Spinal cord (tissue), 10 donors: ENCODE measurements at places on chromosomes 12 and 14. TPM values are rescaled to one million over a fixed set of nuclear protein-coding genes. Genes with fewer than 3 reads are reported as not detected.

The NGDN gene
- total RNA-seq = 51.8 TPM

The SYNDIG1L gene
- 8.7 TPM for total RNA-seq

The TAS2R42 gene
- total RNA-seq = not detected

The RAB21 gene
- total RNA-seq = 51.7 TPM

DNA sequence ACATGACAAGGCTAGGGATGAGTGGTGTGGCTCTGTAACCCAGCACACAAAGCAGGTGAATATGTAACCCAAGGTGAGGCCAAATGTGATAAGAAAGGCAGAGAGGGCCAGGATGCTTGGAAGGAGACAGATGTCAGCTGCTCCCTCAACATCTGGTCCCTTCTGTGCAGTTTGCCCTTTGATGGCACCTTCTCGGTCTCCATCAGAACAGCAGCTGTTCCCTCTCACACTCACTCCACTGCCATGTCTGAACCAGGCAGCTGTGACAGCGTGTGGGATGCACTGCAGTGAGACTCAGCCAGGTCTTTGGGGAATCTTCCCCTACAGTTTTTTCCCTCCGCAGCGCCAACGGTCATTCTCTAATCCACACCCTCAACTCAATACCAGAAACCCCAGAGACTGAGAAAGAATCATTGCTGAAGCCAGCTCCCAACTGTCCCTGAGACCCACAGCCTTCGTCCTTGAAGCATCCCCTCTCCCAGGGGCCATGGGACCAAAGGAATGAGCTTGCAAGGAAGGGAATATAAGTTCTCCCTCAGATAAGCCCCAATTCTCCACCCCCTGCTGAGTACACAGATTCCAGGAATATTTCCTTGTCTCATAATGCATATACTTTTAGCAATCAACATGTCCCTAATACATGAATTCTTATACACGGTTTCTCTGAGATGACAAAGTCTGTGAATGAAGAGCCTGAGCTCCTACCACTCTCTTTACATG is 230.0 kb downstream of the GLT1D1 start:
- no peaks in the 10 kb centered on the region for H3K36me3 ChIP-seq
- DNase-seq = peak; percentile 37
- no peak overlapping the region for H3K27ac ChIP-seq
- no peak overlapping the region for H3K4me3 ChIP-seq
- H3K27me3 ChIP-seq = no peaks in the 10 kb centered on the region
- H3K4me1 ChIP-seq = no peaks in the 10 kb centered on the region

DNA sequence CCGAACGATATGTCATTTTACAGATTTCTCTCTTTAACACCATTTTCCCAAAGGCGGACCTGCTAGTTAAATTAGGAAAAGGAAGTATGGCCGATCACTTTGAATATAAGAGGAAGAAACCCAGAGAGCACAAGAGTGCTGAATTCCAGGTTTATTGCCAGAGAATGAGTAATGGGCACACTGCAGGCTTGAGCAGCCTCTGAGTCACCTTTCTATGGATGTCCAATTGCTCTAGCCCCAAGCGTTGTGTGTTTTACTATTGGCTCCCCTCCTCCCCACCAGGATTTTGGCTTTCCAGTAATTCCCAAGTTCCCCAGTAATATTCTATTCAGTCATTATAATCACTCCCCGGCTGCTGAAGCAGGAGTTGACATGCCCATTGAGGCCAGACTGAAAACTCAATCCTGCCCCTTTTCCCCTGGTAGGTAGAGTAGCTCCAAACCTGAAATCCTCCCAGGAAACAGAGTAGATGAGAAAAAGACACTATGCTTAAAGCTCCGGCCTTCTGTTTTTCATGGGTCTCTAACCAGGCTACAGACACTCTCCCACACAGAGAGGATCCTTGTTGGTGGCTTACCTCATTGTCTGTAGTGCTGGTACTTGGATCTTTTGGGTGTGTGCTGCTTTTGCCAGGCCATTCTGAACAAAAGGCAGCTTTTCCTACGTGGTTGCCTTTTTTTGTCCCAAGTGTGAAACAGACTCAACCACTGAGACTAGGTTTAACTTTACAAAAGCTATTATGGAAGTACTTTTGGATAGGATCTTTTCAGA is 704.3 kb upstream of the FLRT2 start:
- no peak for DNase-seq
- no peaks in the 10 kb centered on the region for H3K4me1 ChIP-seq
- no peaks in the 10 kb centered on the region for H3K27me3 ChIP-seq
- no peaks in the 10 kb centered on the region for H3K36me3 ChIP-seq

GRCh38 chr14:25089496-25089895 is 39.5 kb upstream of the STXBP6 start:
- H3K4me3 ChIP-seq = no peak overlapping the region
- H3K4me1 ChIP-seq = no peaks in the 10 kb centered on the region
- no peak overlapping the region for H3K27ac ChIP-seq
- no peak for DNase-seq
- no peaks in the 10 kb centered on the region for H3K36me3 ChIP-seq
- no peaks in the 10 kb centered on the region for H3K27me3 ChIP-seq

GRCh38 chr14:22384167-22384549 is 204.9 kb downstream of the DAD1 start:
- DNase-seq = no peak
- H3K27ac ChIP-seq = no peak overlapping the region
- peaks cover 11% of the 10 kb centered on the region for H3K4me1 ChIP-seq
- no peaks in the 10 kb centered on the region for H3K27me3 ChIP-seq
- no peak overlapping the region for H3K4me3 ChIP-seq

GRCh38 chr14:68285421-68286179 is 466.0 kb downstream of the RAD51B start:
- no peak overlapping the region for H3K27ac ChIP-seq
- no peak overlapping the region for H3K4me3 ChIP-seq
- H3K4me1 ChIP-seq = peaks cover 4% of the 10 kb centered on the region
- DNase-seq = no peak
- no peaks in the 10 kb centered on the region for H3K27me3 ChIP-seq

- no peaks in the 10 kb centered on the region for H3K4me1 ChIP-seq
- H3K36me3 ChIP-seq = no peaks in the 10 kb centered on the region
- DNase-seq = no peak
- no peaks in the 10 kb centered on the region for H3K27me3 ChIP-seq
- no peak overlapping the region for H3K27ac ChIP-seq
- H3K4me3 ChIP-seq = no peak overlapping the region
Measured at GRCh38 chr12:19397534-19397933, 41.8 kb upstream of the AEBP2 start.

GRCh38 chr14:80771201-80771600 is 170.3 kb downstream of the CEP128 start:
- no peak overlapping the region for H3K27ac ChIP-seq
- no peak overlapping the region for H3K4me3 ChIP-seq
- H3K36me3 ChIP-seq = no peaks in the 10 kb centered on the region
- H3K4me1 ChIP-seq = no peaks in the 10 kb centered on the region

DNA sequence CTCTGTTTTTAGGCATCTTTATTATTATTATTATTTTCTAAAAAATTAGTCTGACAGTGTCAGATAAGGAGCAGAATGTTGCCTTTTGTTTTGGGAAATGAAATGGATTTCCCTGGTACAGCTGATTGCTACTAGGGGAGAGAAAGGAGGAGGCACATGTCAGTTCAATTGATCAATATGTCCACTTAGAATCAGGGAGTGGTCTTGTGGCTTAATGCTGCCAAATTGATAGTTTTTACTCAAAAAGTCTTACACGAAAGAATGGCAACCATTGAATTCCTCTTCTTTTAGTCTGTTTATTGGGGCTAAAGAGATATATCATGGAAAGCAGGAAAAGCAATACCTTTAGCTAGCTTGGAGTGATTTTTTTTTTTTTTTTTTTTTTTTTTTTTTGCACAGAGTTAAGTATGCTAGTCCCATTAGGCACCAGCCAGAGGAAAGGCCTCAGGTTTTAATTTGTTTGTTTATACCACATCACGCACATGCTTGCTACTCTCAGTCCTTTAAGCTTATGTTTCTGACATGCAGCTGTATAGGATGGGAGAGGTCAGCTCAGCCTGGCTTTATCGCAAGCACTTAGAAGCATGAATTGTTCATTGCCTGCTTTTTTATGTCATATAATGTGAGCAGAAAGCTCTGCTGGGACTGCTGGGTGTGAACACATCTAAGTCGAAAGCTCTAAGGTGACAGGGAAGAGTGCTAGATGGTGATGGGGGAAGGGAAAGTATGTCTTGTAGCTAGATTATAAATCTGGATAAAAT is 1.4 kb downstream of the AKAP6 start:
- H3K36me3 ChIP-seq = no peaks in the 10 kb centered on the region
- DNase-seq = no peak
- peak overlapping the region; percentile 86 for H3K27ac ChIP-seq
- H3K4me1 ChIP-seq = no peaks in the 10 kb centered on the region
- H3K27me3 ChIP-seq = no peaks in the 10 kb centered on the region

GRCh38 chr12:53600490-53601295 is 25.5 kb downstream of the ATF7 start:
- peaks cover 5% of the 10 kb centered on the region for H3K4me1 ChIP-seq
- no peak for DNase-seq
- no peaks in the 10 kb centered on the region for H3K27me3 ChIP-seq
- no peaks in the 10 kb centered on the region for H3K36me3 ChIP-seq
- no peak overlapping the region for H3K4me3 ChIP-seq

GRCh38 chr12:78096909-78097597 is 266.4 kb downstream of the NAV3 start:
- H3K27ac ChIP-seq = no peak overlapping the region
- no peaks in the 10 kb centered on the region for H3K4me1 ChIP-seq
- no peak overlapping the region for H3K4me3 ChIP-seq
- H3K27me3 ChIP-seq = no peaks in the 10 kb centered on the region
- peak; percentile 48 for DNase-seq
- H3K36me3 ChIP-seq = no peaks in the 10 kb centered on the region

GRCh38 chr12:913919-914698 is 35.4 kb downstream of the RAD52 start:
- DNase-seq = no peak
- H3K27me3 ChIP-seq = no peaks in the 10 kb centered on the region
- no peak overlapping the region for H3K4me3 ChIP-seq
- no peaks in the 10 kb centered on the region for H3K4me1 ChIP-seq

GRCh38 chr14:32984241-32984930 is 45.7 kb downstream of the NPAS3 start:
- no peak for DNase-seq
- H3K4me3 ChIP-seq = no peak overlapping the region
- H3K36me3 ChIP-seq = no peaks in the 10 kb centered on the region
- H3K27me3 ChIP-seq = no peaks in the 10 kb centered on the region
- H3K27ac ChIP-seq = peak overlapping the region; percentile 7

DNA sequence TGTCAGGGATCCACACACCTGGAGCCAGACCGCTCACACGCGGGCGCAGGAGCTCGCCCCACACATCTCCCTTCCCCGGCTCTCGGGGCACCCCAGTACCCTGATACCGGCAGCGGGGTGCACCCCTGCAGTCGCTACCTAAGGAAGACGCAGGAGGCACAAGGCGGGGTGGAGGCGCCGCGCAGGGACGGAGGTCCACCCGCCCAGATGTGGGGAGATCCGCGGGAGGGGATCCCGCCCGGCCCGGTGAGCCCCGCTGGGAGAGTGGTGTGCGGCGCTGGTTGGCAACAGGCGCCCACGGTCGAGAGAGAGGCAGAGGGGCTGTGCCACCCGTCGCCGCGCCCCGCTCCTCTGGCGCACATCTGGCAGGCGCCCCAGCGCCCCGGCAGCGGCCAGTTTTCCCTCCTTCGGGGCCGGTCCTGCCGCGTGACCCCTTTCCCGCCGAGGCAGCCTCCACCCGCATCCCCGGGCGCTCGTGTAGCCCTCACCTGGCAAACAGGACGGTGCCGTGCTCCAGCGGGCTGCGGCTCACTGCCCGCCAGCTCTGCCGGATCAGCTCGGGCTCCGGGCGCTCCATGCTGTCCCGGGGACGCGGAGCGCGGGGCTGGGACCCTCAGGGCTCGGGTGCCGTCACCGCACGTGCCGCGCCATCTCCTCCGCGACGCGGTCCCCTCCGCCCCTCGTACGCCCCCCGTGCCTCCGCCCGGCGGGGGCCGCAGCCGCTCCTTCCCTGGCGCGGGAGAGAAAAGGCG is 469 bp downstream of the NGB start:
- peaks cover 23% of the 10 kb centered on the region for H3K27me3 ChIP-seq
- no peak for DNase-seq
- H3K4me1 ChIP-seq = peaks cover 25% of the 10 kb centered on the region
- peak overlapping the region; percentile 5 for H3K4me3 ChIP-seq
- no peak overlapping the region for H3K27ac ChIP-seq
- H3K36me3 ChIP-seq = peaks cover 7% of the 10 kb centered on the region

GRCh38 chr14:26707234-26707633 is 109.4 kb upstream of the NOVA1 start:
- no peaks in the 10 kb centered on the region for H3K4me1 ChIP-seq
- H3K27me3 ChIP-seq = no peaks in the 10 kb centered on the region
- H3K36me3 ChIP-seq = no peaks in the 10 kb centered on the region

DNA sequence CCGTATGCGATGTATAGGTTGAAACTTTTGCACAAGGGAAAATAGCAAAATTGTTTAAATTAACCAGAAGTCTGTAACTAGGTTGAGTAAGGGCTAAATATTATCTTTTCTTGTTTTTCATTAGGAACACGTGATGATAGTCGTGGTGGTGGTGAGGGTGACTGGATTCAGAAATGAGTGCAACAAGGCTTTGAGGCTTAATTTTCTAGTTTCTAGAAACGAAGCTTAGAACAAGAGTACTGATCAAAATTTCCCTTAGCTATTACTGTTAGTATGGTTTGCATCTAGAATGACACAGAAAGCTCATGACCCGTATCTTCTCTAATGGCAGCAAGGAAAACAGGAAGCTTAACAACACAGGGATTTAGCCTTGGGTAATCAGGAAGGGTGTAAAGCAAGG is 7.0 kb downstream of the SLIRP start:
- H3K36me3 ChIP-seq = peaks cover 49% of the 10 kb centered on the region
- H3K4me1 ChIP-seq = no peaks in the 10 kb centered on the region
- H3K4me3 ChIP-seq = no peak overlapping the region
- no peaks in the 10 kb centered on the region for H3K27me3 ChIP-seq
- DNase-seq = no peak

DNA sequence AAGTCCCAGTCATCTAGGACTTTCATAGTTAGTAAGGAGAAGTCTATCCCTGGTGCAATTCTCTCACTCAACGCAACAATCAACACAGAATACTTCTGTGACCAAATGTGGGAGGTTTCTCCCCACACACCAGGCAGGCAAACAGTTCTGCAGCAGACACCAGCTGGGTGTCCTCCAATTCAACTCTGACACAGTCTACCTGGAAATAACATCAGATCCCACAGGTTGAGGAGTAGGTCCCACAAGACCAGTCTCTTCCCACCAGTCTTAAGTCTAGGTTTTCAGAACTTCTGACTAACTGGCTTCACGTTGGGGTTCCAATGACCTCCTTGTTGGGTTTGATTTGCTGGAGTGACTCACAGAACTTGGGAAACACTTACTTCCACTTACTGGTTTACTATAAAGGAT is 14.8 kb downstream of the ACOT6 start:
- no peak for DNase-seq
- no peaks in the 10 kb centered on the region for H3K36me3 ChIP-seq
- H3K4me1 ChIP-seq = no peaks in the 10 kb centered on the region
- H3K27me3 ChIP-seq = no peaks in the 10 kb centered on the region
